CD8-positive, alpha-beta memory T cell (primary cell): ENCODE measurements at places on chromosomes 6 and 20.

GRCh38 chr20:49276961-49277785 lies 684 bp downstream of the ZNFX1 start:
- DNase-seq, result peak; percentile 11

DNA sequence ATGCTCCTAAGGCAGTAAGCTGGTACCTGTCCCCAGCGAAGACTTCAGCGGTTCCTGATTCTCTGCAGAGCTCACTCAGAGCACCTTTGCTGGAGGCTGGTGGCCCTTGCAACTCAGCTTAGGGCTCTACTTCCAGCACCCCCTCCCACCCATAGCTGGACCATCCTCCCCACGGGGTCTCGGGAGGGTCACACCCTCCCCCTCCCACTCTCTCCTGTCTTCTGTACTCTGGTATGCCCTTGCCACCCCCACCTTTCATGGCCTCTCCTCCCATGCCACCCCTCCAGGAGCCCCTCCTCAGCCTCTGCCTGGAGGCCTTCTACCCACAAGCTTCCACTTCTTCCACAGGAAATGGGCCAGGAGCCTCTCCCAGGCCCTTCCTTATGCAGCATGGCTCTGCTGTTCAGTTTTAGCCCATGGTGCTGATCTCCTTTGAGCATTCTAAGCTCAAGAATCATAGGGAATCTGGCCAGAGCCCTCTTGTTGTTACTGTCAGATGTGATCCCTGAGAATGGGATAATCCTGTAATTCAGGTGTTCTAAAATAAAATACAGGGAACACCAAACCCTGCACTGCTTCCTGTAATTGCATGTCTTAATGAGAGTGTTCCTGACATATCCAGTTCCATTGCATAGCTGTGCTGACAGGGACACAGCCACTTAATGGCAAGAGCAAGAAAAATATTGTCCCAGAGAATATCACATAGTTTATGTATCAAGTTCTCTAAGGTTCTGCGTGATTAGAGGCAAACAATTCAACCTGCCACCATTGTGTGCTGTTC lies 142.1 kb downstream of the SYNDIG1 start:
- no peak for DNase-seq

DNA sequence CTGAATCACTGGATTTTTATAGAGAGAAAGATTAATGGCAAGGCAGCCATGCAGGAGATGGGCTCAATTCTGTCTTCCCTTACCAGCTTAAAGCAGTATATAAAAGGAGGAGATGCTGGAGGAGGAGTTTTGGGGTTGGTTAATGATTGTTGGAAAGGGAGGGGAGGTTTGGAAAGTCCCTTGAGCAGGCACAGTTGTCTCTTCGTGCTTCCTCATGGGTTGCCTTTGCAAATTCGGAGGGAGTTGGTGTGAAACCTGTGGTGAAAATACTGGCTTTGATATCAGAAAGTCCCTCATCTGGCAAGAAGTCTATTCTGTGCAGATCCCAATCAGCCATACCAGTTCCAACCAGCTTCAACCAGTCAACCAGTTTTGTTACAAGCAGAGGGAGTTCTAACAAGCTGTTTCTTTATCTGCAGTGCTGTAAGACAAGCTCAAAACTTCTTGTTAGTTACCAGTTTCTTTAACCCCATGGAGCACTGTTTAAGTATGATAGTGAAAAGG lies 107.0 kb downstream of the HIVEP1 start:
- DNase-seq, result peak; percentile 64

DNA sequence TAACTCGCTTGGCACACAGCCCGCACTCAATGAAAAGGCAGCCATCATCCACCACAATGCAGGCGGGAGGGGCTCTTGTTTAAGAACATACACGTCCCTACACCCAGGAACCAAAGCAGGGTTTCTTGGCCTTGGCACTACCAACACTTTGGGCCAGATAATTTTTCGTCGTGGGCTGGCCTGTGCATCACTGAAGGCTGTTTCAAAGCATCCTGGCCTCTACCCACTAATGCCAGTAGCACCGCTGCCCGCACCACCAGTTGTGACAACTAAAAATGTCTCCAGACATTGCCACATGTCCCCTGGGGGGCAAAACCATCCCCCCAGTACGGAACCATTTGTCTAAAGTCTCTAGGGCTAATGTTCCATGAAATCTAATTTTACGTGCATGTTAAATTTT lies 13.0 kb downstream of the UQCC2 start:
- DNase-seq, result no peak

GRCh38 chr20:3307078-3307477 lies 68.1 kb upstream of the SLC4A11 start:
- DNase-seq, result no peak

DNA sequence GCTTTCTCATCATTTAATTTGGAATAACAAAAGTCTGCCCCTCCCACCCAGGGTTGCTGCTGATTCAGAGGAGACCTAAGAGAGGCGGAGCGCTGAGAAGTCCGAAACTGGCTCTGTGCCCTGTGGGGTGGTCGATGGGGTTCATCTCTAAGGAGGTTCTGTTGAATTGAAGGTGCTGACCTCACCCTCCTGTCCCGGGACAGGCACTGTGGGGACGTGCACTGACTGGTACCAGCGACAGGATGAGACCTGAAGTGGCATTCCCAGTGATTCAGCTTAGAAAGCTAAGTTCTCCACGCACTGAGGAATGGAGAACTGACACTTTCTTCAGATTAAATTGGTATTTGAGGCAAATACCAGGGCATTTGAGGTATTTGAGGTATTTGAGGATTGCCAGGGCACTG lies 1.3 kb downstream of the GUCA1B start:
- DNase-seq, result no peak

- DNase-seq, result no peak
Observed at GRCh38 chr20:10219993-10220750, 1.5 kb downstream of the SNAP25 start.

DNA sequence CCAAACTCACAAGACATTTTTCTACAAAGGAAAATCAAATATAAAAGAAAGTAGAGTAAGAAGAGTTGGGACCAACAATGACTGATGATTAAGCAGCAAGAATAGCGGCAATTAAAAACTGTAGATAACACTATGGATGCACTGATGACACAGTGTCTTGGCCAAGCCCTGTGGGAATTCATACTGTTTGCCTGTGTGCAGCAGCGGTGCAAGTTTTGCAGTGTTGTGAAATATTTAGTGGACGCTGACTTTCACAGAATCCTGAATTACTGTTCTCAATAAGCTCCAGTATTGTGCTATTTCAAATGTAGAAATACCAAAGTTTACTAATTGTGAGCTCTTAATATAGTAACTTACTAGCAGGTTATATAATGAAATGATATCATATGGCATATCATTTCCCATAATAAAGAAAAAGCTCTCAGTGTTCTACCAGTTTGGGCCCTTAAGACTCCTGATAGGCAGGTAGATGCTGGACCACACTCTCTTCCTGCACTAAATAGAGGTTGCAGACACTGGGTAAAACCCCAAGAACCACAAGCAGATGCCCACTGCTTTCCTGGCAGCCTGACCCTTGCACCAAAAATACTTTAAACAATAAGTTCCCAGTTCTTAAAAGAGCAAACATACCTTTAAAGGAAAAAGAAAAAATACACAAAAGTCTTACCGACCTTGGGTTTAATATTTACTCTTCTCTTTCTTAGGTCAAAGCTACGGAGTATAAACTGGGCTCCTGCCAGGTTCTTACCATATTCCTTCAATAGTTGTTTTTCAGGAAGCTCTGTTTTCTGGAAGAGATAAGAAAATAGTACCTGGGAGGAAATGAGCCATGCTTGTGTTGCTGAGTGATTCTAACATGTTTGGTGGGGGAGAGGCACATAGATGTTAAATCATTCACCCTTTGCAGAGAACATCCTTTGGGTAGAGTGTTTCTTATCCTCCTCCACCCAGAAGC lies 41.6 kb downstream of the ANKEF1 start:
- DNase-seq, result no peak
